ENCODE measurements at places on chromosomes 5 and 9.

DNA sequence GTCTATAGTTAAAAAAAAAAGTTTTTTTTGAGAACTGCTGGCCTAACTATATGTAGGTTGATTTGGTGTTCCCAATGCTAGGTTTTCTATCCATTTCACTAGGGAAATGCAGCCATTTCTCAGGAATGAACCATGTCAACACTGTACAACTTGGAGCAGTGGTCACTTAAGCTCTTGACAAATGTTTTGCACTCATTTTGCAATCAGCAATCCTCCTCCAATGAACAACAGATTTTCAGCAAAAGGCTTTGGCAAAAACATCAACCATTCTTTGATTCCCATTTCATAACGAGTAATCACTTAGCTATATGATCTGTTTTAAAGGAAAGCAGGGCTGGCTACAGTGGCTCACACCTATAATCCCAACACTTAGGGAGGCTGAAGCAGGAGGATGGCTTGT, 17.9 kb downstream of the STRBP start:
- DNase-seq = no peak

DNA sequence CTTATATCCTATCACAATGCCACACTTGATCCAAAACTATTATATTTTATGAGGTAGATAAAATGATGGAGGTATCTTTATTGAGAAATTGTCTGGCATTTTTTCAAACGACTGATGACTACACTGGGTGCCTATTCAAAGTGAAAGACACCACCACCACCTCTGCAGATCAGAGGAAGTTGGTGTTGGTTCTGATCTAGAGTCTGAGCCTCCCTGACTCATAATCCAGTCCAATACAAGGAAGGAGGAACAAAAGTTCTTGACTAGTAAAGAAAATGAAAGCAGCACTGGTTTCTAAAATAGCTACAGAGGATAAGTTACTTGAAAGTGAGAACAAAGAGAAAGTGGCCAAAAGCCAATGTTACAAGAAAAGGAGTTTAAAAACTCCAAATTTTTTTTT, 139.9 kb downstream of the RFX3 start:
- DNase-seq = no peak

DNA sequence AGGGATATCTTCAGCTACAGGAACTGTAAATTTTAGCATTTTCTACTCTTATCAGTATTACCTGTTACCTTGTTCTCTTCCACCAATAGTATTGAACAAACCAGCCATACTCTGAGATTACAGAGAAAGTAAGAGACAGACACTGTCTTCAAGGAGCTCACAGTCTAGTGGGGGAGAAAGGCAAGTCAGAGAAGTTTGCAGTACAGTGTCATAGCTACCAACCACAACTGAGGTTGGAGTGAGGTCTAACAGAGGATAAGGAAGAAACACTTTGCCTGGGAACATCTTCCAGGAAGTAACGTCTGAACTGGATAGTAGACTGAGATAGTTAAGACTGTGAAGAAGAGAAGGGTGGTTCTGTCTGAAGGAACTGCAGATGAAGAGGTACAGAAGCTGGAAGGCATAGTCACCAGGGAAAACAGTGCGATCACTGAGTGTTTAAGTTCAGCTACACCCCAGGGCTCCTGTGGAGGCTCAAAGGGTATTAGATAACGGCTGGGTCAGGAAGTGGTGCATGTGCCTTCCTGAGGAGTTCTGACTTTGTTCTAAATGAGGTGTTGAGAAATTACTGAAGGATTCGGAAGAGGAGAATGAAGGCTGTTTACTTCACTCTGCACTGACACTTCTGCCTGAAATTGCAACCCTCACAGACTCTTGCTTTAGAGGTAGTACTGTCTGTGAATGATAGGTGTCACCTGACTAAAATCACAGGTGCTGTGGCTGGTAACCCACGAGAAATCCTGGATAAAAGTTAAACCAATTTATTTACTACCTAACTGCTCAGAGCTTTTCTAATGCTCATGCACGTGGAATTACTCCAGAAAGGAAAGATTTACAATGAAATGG, 841.6 kb downstream of the MAT2B start:
- no peak for DNase-seq

GRCh38 chr9:34121996-34122395, 4.5 kb downstream of the DCAF12 start:
- no peak for DNase-seq

DNA sequence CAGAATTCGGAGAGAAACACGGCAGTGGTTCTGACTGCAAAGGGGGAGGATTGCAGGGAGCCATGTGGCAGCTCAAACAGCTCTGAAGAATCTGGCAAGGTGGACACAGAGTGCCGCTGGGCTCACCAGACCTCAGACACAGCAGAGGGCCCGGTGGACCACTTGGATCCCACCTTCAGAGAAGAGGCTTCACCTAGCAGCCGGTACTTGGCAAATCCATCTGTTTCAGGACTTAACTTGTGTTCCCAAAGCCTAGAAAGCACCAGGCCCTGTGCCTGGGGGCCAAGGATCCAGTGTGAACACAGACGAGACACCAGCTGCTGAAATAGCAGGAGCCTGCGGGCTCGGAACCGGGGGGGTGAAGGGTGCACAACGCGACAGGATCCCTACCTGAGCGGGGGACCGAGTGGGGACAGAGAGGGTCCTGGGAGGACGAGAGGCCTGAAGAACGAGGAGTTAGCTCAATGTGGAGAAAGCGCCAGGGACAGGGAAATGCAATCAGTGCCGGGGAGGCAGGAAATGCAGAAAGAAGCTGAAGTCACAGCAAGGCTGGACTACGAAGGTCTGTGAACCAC, 44.6 kb downstream of the BTNL9 start:
- no peak for DNase-seq

- DNase-seq = no peak
Measured at GRCh38 chr5:36630201-36631145, 24.1 kb downstream of the SLC1A3 start.

DNA sequence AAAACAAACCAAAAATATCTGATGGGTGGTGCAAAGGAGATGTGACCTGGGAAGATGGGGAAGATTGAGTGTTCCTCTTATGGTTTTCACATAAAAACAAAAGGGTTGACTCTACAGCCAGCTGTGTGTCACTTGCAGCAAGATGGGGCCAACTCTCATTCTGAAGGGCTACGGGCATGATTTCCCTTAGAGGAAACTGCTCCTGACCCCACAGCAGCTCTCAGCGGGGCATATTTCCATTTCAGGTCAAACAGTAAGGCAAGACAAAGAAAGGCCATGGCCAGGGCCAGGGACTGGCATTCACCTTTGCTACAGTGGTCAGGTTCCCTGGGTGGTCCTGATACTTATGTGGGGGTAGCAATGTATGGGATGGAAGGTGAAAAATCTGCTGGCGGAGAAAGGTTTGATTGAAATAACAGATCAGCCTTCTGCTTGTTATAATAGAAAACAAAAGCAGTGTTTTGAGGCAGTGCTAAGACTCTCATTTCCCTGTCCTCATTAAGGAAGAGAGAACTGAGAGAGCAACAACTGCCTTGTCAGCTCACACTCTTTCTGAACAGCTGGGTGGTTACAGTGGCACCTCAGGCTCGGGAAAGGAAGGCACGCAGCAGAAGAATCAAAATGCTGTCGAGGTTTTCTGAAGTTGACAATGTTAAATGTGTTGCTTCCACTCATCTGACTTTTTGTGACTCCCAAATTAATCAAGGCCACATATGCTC, 120.7 kb upstream of the PCA3 start:
- DNase-seq = no peak

GRCh38 chr5:163915481-163915961, 410.1 kb downstream of the MAT2B start:
- no peak for DNase-seq

- no peak for DNase-seq
Measured at GRCh38 chr9:23309800-23310199, 516.2 kb downstream of the ELAVL2 start.

GRCh38 chr5:103587185-103587748, 24.7 kb upstream of the NUDT12 start:
- DNase-seq = no peak

DNA sequence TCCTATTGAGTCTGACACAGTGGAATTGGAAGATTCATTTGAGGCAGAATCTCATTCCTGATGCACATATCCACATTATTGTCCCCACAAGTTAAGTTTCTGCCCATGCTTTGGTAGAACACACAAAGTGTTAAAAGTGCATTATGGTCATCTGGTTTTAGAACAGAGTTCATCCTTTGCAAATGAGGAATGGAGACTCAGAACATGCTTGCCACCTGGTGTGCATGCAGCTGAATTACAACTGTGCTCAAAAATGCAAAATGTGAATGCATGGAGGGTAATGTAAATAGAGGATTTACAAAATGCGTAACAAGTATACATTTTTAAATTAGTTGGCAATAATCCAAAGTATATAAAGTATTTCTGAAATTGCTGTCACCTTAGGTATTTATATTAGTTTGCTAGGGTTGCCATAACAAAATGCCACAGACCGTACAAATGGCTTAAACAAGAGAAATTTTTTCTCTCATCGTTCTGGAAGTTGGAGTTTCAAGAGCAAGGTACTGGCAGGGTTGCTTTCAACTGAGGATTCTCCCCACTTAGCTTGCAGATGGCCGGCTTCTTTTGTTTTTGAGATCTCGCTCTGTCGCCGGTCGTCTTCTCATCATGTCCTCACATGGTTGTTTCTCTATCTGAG, 671.1 kb downstream of the TAF11L14 start:
- no peak for DNase-seq

- DNase-seq = peak; percentile 79
Measured at GRCh38 chr5:132065351-132065937, 5.0 kb downstream of the IL3 start.

DNA sequence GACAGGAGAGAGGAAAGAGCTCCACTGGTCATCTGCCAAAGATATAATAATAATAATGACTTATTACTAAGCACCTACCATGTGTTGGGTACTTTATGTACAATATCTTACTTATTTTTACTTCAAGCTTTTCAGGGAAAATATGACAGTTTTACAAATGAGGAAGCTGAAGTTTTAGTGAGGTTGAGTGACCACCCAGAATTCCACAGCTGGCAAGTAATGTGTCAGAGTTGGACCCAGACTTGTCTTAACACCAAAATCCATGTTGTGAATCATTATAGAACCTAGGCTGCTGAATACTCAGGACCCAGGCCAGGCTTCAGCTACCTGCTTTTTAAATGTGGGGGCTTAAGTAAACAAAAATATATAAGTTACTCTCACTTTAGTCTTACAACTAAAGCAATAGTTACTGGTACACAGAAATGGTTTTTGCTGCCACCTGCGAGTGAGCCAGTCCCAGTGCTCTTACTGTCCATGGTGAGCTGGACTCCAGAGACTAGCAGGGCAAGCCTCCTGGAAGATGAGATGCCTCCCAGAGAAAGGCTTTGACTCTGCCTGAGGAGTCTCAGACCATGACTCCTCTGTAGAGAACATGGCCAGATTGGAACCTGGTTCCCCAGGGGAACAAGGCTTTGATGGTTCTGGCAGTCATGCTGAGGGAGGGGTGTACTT, 29.9 kb downstream of the RUSC2 start:
- DNase-seq = no peak

GRCh38 chr9:110099236-110100095, 108.5 kb downstream of the C9orf152 start:
- DNase-seq = no peak

DNA sequence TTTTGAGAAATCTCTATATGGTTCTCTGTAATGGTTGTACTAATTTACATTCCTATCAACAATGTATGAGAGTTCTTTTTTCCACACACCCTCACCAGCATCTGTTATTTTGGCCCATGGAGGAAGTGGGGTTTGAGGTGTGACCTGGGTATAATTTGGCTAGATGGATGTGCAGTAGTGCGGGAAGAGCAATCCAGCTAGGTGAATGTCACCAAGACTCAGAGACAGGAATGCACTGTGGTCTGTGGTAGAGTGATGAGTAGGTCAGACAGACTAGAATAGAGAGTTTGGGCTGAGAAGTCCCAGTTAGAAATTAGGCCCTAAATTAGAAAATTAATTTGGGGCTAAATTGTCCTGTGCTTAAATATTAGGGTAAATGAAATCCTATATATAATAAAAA, 32.8 kb upstream of the PIP5K1B start:
- no peak for DNase-seq
